Left renal cortex interstitium (tissue), 4 donors: ENCODE measurements at places on chromosomes 2 and 18. TPM values are rescaled to one million over a fixed set of nuclear protein-coding genes. Genes with fewer than 3 reads are reported as not detected.

DNA sequence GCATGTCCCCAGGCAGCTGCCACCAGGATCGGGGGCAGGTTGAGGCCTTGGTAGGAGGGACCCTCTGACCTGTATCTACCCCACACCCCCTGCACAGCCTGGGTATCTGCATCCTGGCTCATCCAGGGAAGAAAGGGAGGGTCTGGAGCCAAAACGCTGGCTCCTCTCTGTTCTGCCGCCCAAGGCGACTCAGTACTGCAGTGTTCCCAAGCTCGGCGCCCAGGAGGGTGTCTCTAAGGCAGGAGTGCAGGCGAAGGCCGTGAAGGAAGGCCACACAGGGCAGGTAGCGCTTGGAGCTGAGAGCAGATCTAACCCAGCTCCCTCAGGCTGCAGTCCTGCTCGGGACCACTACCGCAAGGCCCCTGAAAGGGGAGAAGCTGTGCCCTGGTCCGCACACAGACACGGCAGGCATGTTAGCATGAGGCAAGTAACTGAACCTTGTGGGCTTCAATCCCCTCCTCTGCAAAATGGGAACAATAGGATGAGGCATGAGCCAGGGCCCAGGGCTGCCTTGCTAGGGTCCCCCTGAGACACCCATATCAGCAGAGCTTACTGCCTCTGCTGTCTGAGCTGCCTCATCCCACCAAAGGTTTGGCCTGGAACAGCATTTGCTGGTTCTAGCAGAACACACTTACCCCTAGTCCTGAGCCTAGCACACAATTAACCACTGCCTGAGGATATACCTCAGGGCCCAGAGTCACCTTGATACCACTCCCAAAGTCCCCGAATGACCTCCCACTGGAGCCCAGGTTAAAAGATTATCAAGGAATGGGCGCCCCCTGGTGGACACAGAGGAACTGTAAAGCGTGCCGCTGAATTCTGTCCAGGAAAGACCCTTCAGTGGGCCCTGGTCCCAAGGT lies 6.5 kb downstream of the PTMA start:
- no peak for DNase-seq

DNA sequence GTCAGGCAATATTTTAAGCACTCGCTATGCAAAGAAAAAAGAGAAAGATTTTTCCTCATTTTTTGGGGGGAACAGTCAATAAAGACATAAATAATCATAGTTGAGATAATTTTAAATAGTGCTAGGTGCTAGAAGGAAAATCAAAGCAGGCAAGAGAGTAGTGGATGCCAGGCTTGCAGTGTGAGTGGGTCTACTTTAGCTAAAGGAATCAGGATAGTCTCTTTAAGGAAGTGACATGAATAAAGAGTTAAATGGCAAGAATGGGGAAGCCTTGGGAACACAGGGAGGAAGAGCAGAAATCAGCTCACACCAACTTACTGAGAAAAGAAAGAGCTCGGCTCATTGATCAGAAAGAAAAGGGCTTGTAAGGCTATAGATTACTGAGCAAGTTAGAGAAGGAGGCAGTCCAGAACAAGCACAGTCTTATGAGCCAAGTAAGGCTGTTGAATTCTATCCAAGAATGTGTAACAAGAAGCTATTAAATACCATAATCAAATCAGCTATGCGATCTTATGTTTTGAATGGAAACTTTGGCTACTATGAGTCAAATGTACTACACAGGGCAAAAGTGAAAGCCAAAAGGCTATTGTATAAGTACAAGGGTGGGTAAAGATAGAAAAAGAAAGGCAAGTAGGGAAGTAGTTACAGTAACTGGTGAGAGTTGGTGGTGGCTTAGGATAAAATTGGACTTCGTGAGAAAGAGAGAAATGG lies 833.8 kb upstream of the PIK3C3 start:
- no peak for DNase-seq

GALNT13 gene
- polyA plus RNA-seq: 1.9 TPM

ASXL3 gene
- polyA plus RNA-seq: 5.4 TPM

DNA sequence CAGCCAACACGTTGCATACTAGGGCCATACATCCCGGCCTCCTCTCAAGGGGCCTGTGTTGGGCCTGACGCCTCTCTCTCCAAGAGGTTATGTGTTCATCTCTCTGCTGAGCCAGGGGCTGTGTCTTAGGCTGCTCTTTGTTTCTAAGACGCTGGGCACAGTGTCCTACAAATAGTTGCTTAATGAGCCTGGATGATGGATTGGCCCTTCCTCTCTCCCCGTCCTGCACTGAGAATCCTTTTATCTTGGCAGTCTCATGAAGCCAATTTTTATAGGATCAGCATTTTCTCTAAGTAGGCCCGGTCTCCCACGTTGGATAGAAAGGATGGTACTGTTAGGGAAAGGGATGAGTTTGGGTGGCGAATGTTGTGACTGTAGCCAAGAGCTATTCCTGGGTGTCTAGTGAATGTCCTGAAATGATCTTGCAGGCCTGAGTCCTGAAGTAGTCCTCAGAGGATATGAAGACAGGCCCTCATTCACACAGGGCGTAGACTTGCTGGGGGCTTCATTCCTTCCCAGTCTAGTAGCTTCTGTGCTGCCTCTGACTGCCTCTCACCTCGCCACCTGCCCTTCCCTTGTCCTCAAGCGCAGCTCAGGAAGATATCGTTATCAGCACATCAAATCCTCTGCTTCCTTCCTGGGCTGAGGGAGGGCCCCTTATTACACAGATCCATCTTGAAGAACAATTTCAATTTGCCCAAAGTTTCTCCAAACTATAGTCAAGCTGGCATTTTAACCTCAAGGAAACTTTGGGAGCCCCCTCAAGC lies 8.8 kb downstream of the LBH start:
- DNase-seq: no peak

- DNase-seq: no peak
These were observed 2.6 kb downstream of the ADCYAP1 start for GRCh38 chr18:907115-907884.

GRCh38 chr2:100425107-100425506 lies 7.6 kb upstream of the CHST10 start:
- no peak for DNase-seq

DNA sequence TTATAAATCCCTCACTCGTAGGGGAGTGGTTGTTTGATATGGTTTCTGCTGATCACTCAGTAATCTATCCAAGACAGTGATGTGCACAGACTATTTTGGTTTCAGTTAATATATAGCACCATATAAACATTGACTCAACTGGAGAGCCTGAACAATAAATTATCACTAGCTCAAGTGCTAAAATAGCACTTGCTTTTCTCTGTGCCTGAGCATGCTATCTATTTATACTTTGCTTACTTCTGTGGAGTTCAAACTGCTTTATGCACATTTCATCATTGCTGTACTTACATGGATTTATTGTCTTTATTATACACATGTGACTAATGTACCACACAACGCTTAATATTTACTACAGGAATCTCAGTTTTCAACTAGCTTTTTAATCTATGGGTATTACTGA lies 133.6 kb downstream of the BCL2 start:
- DNase-seq: no peak

FAM168B gene
- 117 TPM for polyA plus RNA-seq

GRCh38 chr2:20919297-20919800 lies 96.4 kb upstream of the LDAH start:
- DNase-seq: no peak

RAPGEF4 gene
- 8.5 TPM for polyA plus RNA-seq

- DNase-seq: no peak
These were observed 192.6 kb downstream of the MGAT5 start for GRCh38 chr2:134446383-134447017.

GRCh38 chr2:232574674-232575403 lies 24.4 kb downstream of the EIF4E2 start:
- no peak for DNase-seq

DNA sequence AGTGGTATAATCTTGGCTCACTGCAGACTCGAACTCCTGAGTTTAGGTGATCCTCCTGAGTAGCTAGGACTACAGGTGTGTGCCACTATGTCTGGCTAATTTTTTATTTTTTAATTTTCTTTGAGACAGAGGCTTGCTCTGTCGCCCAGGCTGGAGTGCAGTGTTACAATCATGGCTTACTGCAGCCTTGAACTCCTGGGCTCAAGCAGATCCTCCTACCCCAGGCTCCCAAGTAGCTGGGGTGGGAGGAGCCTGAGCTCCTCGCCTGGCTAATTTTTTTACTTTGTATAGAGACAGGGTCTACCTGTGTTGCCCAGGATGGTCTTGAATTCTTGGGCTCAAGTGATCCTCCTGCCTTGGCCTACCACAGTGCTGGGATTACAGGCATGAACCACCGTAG lies 62.5 kb downstream of the BABAM2 start:
- no peak for DNase-seq

GAD1 gene
- polyA plus RNA-seq: 0.64 TPM
